ENCODE measurements at places on chromosomes 1 and 21. TPM values are rescaled to one million over a fixed set of nuclear protein-coding genes. Genes with fewer than 3 reads are reported as not detected.

Gene CNR2
- not detected for total RNA-seq

Gene UBXN10
- total RNA-seq, result under 0.01 TPM

Gene OR2AK2
- total RNA-seq, result not detected

Gene ANGPTL1
- total RNA-seq, result 19.8 TPM

Gene KCNK2
- 1.6 TPM for total RNA-seq

Gene KRTAP13-2
- total RNA-seq, result not detected

Gene RUNX3
- total RNA-seq, result not detected

Gene CFH
- 46.7 TPM for total RNA-seq

Gene PEAR1
- total RNA-seq, result 5.2 TPM

Gene OR2L13
- total RNA-seq, result not detected

Gene ADAM30
- not detected for total RNA-seq

Gene S100A7
- not detected for total RNA-seq

Gene UMODL1
- not detected for total RNA-seq

Gene SERTAD4
- total RNA-seq, result not detected

Gene MAN1C1
- 10.9 TPM for total RNA-seq

Gene HAPLN2
- not detected for total RNA-seq

Gene LCE1C
- total RNA-seq, result not detected

Gene CNN3
- total RNA-seq, result 79.4 TPM

Gene CYP4Z1
- 0.52 TPM for total RNA-seq

Gene IL6R
- total RNA-seq, result 13.5 TPM

Gene KCNE2
- not detected for total RNA-seq

Gene PRDM16
- 15.2 TPM for total RNA-seq

Gene TIAM1
- 3.6 TPM for total RNA-seq

Gene DIPK1A
- 3.9 TPM for total RNA-seq

Gene F13B
- not detected for total RNA-seq

Gene RXFP4
- 0.26 TPM for total RNA-seq

Gene TRIM17
- not detected for total RNA-seq

Gene COL9A2
- 2.3 TPM for total RNA-seq

Gene UHMK1
- total RNA-seq, result 23.1 TPM

Gene OPTC
- not detected for total RNA-seq

Gene SMIM1
- 5.2 TPM for total RNA-seq

Gene REN
- total RNA-seq, result not detected

Gene PRRX1
- total RNA-seq, result 5.3 TPM

Gene RHD
- total RNA-seq, result not detected

Gene GFI1
- total RNA-seq, result 6.7 TPM

Gene SLC35D1
- 9.9 TPM for total RNA-seq

Gene MPZ
- total RNA-seq, result 6.6 TPM

Gene LMOD1
- total RNA-seq, result 14.8 TPM

Data from body of pancreas (tissue), 4 donors.